Fibroblast of pulmonary artery (primary cell): ENCODE measurements at places on chromosomes 2 and 18.

DNA sequence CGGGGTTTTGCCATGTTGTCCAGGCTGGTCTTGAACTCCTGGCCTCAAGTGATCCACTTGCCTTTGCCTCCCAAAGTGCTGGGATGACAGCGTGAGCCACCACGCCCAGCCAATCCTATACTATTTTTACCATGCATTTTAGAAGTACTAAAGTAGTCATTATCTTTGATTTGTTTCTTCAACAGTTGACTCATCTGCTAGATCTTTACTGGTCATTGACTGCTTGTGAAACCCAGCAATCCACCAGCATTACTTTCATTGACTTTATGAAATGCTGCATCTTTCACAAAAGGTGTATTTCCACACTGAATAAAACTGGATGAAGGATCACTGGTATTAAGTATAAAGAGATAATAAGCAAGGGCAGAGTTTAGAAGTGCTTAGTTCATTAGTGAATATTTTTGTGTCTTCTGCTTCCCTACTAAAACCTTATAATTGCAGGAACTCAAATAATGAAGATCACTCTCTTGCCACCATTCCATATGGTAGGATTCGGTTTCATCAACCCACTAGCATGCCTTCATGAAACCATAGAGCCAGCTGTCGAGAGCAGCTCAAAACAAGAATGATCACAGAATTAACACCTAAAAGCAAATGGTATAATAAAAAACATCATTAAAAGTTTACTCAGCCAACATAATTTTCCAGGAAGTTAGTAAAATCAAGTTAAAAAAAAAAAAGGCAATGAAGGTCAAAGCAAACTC, 33.1 kb downstream of the IRS1 start:
- DNase-seq: no peak

GRCh38 chr2:20525041-20526035, 78.5 kb downstream of the RHOB start:
- peak; percentile 70 for DNase-seq

DNA sequence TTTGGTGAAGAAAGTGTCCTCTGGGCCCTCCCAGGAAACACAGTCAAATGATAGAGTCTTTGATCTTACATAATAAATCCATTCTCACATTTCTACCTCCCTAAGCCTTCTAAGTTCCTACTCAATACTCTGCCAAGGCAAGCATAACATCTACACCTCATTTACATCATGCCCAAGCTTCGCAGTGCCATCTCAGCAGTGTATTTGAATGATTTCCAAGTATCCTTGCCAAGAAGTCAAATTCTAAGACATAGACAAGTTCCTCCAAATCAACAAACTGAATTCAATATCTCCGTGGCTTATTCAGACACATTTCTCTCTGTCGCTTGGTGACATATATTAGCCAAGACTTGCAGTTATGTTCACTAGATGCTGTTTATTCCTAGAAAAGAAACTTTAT, 8.1 kb upstream of the MLPH start:
- no peak for DNase-seq

DNA sequence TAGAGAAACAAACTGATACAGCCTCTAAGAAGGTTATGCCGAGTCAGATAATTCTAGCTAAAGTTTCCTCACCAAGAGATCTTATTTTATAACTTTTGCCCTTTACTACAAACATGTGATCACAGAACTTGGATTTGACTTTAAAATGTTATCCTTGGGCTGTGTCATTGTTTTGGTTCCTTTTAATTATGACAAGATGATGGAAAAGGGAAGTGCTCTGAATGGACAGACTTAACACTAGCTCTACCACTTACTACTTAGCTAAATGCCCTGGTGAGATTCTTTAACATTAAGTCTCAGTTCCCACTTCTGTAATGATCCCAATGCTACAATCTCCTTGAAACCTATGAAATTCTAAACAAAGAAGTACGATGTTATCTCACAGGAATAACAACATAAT, 69.9 kb downstream of the RTTN start:
- DNase-seq: no peak

- DNase-seq: peak; percentile 78
These were observed 13.2 kb downstream of the SPATS2L start for GRCh38 chr2:200319548-200320337.

- DNase-seq: peak; percentile 6
These were observed 86.5 kb downstream of the LRP2 start for GRCh38 chr2:169275696-169276444.

DNA sequence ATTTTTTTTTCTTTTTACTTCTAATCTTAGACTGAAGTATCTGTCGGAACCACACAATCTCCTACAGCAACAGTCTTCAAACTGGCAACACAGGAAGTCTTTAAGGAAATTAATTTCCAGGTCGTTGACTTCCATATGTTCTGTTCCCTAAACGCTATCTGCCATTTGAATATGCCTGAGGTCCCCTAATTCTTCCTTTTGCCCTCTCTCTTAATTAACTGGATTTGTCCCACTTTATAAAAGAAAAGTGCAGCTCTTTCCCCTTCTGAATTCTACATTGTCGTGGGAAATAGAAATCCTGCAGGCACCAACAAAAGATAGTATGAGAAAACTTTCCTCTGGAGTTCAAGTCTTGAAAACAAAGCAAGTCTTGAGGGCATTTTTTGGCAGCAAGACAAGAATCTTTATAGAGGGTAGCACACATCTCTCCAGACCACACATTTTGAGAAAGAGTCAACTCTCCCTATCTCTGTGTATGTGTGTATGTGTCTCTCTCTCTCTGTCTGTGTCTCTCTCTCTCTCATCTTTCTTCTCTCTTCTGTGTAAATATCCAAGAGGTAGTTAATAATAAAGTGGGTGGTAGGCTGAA, 879.8 kb downstream of the SOCS6 start:
- DNase-seq: peak; percentile 21

DNA sequence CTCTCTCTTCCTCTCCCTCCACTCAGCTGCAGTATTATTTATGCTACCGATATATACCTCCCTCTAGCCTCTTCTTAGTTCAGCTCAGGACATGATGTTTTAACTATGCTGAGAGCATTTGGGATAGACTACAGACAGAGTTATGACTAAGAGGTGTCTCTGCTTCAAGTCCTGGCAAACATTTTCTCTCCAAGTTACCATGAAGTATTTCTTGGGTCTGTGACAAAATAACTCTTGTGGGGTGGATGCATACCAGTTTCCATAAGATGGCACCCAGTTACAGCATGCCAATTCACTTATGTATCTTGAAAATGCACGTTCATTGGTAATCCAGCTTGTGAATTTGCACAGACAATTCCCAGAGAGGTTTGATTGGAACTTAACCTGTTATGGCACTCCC, 737.6 kb downstream of the SLC4A3 start:
- peak; percentile 23 for DNase-seq

GRCh38 chr2:149832324-149832723, 244.7 kb upstream of the MMADHC start:
- DNase-seq: no peak

GRCh38 chr2:26964446-26965130, 5.8 kb upstream of the MAPRE3 start:
- no peak for DNase-seq

DNA sequence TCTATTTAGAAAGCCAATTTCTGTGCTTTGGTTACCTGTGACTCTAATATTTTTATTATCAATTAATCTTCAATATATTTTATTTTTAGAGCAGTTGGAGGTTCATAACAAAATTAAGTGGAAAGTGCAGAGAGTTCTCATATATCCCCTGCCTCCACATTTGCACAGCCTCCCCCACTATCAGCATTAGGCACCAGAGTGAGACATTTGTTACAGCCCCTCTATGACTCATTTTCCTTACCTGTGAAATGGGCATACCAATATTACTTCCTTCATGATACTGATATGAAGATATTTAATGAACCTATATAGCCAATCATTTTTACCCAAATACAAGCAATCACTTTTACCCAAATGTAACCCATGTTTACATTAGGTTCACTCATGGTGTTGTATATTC, 34.0 kb upstream of the CYTIP start:
- DNase-seq: no peak

- DNase-seq: no peak
These were observed 85.9 kb downstream of the CBLN2 start for GRCh38 chr18:72458271-72458670.

DNA sequence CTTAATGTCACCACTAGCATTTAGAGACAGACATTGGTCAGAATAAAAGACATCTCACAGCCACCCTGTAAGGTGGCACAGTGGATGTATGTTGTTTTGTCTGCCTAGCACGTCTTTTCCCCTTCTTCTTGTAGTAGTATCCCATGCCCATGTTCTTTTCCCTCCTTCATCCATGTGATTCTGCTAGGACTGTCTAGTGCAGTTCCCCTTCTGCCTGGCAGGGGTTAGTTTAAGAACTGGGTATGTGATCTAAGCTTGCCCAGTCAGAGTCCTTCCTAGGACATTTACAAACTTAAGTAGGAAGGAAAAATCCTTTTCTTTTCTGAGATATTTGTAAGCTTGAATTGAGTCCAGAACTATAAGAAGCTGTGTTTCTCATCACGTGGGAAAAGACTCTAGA, 172.3 kb downstream of the BABAM2 start:
- DNase-seq: no peak

- DNase-seq: no peak
These were observed 4.2 kb downstream of the CAPN10 start for GRCh38 chr2:240590681-240591111.

DNA sequence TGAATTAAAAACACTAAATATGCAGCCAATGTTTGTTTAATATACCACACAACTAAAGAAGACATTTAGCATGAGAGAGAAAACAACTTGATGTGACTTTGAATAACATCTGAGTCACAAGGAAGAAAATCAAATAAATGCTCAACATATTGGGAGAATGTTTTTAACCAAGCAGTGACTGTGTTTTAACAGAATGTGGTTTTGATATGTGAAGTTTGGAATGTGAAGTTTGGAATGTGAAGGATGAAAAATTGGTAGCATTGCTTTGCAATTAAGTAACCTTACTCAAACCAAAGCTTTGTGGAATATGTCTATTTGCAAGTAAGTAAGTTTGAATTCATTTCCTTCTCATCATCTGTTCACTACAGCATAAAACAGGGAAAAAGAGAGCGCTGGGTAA, 128.2 kb upstream of the DNAJC10 start:
- DNase-seq: peak; percentile 84

GRCh38 chr18:58221060-58221725, 177.2 kb downstream of the NEDD4L start:
- peak; percentile 48 for DNase-seq

- DNase-seq: no peak
These were observed 836.9 kb upstream of the FANCL start for GRCh38 chr2:59077981-59078531.

GRCh38 chr2:45992021-45992740, 305.0 kb upstream of the EPAS1 start:
- DNase-seq: peak; percentile 73

DNA sequence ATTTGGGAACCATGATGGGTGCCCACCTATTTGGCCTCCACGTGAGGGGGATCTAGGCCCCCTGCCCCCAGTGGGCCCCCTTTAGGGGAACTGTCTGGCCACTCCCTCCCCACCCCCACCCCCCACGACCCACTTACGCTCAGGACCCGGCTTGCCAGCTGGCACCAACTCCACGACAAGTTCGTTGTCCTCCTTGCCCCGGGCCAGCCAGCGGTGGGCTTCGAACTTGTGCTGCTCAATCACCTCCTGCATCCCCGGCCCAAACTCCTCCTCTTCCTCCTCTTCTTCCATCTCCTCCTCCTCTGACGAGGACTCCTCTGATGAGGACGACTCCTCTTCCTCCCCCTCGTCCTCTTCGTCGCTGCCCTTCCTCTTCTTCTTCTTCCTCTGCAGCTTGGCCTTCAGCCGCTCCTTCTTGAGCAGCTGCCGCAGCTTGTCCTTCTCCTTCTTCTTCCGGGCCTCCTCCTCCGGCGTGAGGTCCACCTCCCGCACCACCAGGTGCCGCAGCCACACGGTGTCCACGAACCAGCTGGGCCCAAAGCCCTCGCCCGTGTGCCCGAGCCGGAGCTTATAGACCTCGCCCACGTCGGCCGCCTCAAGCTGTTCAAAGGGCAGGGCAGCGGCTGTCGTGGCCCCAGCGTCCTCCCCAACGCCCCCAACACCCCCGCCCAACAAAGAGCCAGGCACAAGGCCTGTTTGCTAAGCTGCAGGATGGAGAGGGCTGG, 96.9 kb downstream of the LOXHD1 start:
- DNase-seq: no peak

DNA sequence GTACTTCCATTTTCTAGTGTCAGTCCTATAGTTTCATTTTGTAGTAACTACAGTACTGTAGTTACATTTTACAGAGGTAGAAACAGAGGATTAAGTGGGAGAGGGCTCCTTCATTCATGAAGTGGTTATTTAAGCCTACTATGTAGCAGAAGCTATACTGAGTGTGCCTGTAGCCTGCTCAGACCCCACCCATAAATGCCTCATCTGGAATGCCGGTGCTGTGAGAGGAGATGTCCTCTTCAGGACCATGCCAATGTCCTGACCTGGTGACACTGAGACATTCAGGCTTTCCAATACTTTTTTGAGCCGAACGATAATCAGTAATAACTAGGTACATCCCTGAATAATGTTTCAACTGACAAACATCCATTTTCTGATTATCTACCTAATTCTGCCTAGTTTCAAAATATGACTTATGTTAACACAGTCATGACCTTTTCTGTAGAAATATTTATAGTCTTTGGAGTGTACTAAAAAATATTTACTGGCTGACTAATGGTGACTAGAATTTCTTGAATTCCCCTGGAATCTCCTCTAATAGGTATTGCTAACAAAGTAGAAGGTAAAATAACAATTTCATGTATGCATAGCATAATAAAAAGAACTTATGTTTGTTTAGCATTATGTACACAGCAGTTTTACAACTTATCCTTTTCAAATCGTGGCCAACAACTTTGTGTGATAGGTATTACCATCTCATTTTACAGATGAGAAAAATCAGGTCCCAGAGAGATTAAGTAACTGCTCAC, 10.2 kb upstream of the ARHGAP28 start:
- DNase-seq: no peak

GRCh38 chr2:43023791-43024514, 202.5 kb downstream of the ZFP36L2 start:
- no peak for DNase-seq

DNA sequence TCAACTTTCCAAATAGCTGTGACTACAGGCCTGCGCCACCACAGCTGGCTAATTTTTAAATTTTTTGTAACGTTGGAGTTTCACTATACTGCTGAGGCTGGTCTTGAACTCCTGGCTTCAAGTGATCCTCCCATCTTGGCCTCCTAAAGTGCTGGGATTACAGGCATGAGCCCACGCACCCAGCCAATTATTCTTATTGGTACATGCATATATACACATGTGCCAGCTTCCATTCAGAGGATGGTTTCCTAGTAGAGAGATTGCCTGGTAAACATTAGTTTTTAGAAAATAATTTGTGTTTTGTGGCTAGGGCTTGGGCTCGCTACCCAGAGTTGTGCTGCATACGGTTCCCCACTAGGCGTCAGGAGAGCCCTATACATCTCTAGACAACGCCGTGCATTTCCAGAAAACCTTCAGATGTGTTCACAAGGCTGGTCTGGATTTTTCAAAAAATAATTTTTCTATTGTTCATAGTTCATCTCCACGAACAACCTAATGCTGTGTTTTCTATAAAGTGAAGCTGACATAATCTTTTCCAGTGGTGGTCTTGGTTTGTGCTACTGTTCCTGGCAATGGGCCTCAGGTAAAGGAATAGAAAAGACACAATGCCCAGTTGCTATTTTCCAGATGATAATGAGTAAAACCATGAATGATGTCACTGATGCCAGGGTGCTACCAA, 14.6 kb upstream of the AFG3L2 start:
- DNase-seq: peak; percentile 83

- DNase-seq: no peak
These were observed 3.8 kb downstream of the MOB1A start for GRCh38 chr2:74174909-74175308.
